ENCODE measurements at places on chromosomes 2 and 18. TPM values are rescaled to one million over a fixed set of nuclear protein-coding genes. Genes with fewer than 3 reads are reported as not detected.

IL1RL1 gene
- total RNA-seq, result not detected

- DNase-seq, result peak; percentile 37
- no peaks in the 10 kb centered on the region for H3K4me1 ChIP-seq
- H3K27ac ChIP-seq, result no peak overlapping the region
- H3K36me3 ChIP-seq, result no peaks in the 10 kb centered on the region
- no peak overlapping the region for H3K4me3 ChIP-seq
- no peaks in the 10 kb centered on the region for H3K27me3 ChIP-seq
Measured at GRCh38 chr2:68577183-68577582, 66.2 kb upstream of the PROKR1 start.

DNA sequence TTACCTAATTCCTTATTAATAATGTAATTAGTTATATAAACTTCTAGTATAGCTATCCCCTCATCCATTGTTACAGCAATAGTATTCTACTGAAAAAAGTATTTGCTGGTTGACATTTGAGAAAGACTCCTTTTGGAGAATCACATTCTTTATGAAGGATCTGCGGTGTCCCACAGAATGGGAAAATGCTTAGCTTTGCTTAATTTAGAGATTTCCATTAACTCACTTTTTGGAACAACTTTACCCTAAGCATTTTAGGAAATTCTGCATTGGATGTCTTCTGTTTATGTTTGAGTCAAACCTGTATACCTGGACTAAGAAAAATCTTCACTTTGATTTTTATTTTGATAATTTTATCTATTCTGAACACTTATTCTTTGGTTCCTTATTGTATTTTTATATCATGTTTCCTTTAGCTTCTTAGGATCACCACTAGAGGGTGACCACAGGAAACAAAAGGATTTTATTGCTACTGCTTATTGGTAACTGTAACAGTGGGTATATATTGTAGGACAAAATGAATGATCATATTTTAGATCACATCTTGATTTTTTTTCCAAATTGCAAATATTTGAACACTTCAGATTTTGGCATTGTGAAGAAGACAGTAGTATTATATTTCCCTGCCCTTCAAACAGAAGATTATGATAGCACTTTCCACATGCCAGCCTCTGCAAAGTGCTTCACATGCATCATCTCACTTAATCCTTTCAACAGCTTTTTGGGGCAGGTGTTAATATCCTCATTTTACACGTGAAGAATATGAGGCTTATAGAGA is 79.6 kb downstream of the MIB1 start:
- peaks cover 2% of the 10 kb centered on the region for H3K4me1 ChIP-seq
- no peaks in the 10 kb centered on the region for H3K27me3 ChIP-seq
- H3K4me3 ChIP-seq, result no peak overlapping the region
- DNase-seq, result peak; percentile 43

DNA sequence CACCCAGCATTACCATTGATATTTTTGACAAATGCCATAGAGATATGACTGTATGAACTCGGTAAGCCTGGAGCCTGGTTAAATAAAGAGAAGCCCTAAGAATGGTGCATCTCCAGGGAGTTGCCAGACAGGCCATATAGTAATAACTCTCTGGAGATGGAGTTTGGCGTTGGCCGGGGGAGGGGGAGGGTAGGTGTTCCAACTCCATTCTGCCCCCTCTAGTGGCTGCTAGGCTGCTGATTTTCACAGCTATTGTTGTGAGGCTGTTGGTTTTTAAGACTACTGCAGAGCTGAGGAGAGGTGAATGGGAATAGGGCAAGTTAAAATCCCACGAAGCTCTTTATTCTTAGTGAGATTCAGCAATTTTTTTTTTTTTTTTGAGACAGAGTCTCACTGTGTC is 99.9 kb downstream of the GALNT14 start:
- H3K27me3 ChIP-seq, result no peaks in the 10 kb centered on the region
- H3K36me3 ChIP-seq, result no peaks in the 10 kb centered on the region
- no peak for DNase-seq
- no peak overlapping the region for H3K27ac ChIP-seq
- H3K4me3 ChIP-seq, result no peak overlapping the region
- no peaks in the 10 kb centered on the region for H3K4me1 ChIP-seq

GRCh38 chr2:128420131-128420530 is 101.5 kb upstream of the HS6ST1 start:
- no peaks in the 10 kb centered on the region for H3K36me3 ChIP-seq
- no peak overlapping the region for H3K27ac ChIP-seq
- no peak for DNase-seq
- H3K4me3 ChIP-seq, result no peak overlapping the region
- no peaks in the 10 kb centered on the region for H3K27me3 ChIP-seq
- no peaks in the 10 kb centered on the region for H3K4me1 ChIP-seq

ESPNL gene
- 4.3 TPM for total RNA-seq

- H3K4me1 ChIP-seq, result peaks cover 10% of the 10 kb centered on the region
- H3K4me3 ChIP-seq, result no peak overlapping the region
- no peaks in the 10 kb centered on the region for H3K27me3 ChIP-seq
- no peaks in the 10 kb centered on the region for H3K36me3 ChIP-seq
Measured at GRCh38 chr2:8472545-8473323, 209.1 kb upstream of the ID2 start.

GRCh38 chr18:61765097-61765496 is 127.7 kb downstream of the RNF152 start:
- H3K36me3 ChIP-seq, result no peaks in the 10 kb centered on the region
- no peaks in the 10 kb centered on the region for H3K27me3 ChIP-seq
- peak overlapping the region; percentile 63 for H3K27ac ChIP-seq
- peak; percentile 56 for DNase-seq
- H3K4me1 ChIP-seq, result peaks cover 3% of the 10 kb centered on the region

MAL gene
- total RNA-seq, result 0.49 TPM

THSD7B gene
- total RNA-seq, result not detected

GRCh38 chr2:235754357-235755207 is 260.7 kb downstream of the AGAP1 start:
- H3K27ac ChIP-seq, result no peak overlapping the region
- H3K27me3 ChIP-seq, result no peaks in the 10 kb centered on the region
- H3K4me3 ChIP-seq, result no peak overlapping the region
- no peak for DNase-seq
- H3K36me3 ChIP-seq, result peaks cover 3% of the 10 kb centered on the region
- H3K4me1 ChIP-seq, result peaks cover 8% of the 10 kb centered on the region

GRCh38 chr18:15198116-15198389 is 450.1 kb downstream of the ANKRD30B start:
- no peaks in the 10 kb centered on the region for H3K36me3 ChIP-seq
- no peak overlapping the region for H3K27ac ChIP-seq
- H3K4me3 ChIP-seq, result no peak overlapping the region
- H3K4me1 ChIP-seq, result no peaks in the 10 kb centered on the region
- no peak for DNase-seq

DNA sequence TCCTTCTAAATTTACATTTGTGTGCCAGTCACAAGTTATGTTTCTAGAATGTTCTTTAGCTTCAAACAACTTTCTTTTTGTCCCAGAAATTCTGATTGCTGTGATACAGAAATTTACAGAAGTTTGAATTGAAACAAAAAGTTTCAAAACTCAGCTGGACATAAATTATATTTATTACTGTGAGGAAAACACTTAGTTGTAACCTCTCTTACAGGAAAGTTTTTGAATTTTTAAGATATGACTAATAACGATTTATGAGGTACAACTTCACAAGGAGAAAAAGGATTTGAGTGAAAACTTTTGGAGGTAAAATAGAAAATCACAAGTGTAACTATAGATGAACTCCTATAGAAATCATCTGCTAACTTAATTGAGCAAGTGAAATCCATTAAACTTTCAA is 205.3 kb downstream of the TMEM247 start:
- no peak overlapping the region for H3K27ac ChIP-seq
- DNase-seq, result no peak
- no peaks in the 10 kb centered on the region for H3K4me1 ChIP-seq
- no peaks in the 10 kb centered on the region for H3K36me3 ChIP-seq

CAPN14 gene
- 0.21 TPM for total RNA-seq

DNA sequence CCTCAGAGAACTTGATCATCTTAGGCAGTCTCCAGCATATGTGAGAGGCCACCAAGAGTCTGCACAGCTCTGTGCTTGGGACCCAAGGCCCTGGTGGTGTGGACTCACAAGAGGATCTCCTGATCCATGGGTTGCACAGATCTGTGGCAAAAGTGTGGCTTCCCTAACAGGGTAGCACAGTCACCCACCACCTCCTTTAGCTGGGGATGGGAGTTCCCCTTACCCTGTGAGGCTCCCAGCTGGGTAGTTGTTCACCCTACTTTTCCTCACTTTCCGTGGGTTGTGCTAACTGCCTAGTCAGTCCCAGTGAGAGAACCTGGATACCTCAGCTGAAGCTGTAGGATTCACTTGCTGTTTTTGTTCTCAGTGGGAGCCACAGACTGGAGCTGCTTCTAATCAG is 123.7 kb downstream of the FTCDNL1 start:
- no peaks in the 10 kb centered on the region for H3K4me1 ChIP-seq
- H3K27me3 ChIP-seq, result peaks cover 41% of the 10 kb centered on the region
- no peak overlapping the region for H3K4me3 ChIP-seq
- no peak overlapping the region for H3K27ac ChIP-seq

EFEMP1 gene
- total RNA-seq, result 1.9 TPM

GRCh38 chr2:10493634-10494281 is 45.6 kb upstream of the ODC1 start:
- H3K4me3 ChIP-seq, result no peak overlapping the region
- no peaks in the 10 kb centered on the region for H3K4me1 ChIP-seq
- H3K27me3 ChIP-seq, result peaks cover 9% of the 10 kb centered on the region
- H3K36me3 ChIP-seq, result no peaks in the 10 kb centered on the region
- DNase-seq, result no peak
- H3K27ac ChIP-seq, result no peak overlapping the region
